Tongue (tissue), 3 donors: ENCODE measurements at places on chromosomes 16 and 17. TPM values are rescaled to one million over a fixed set of nuclear protein-coding genes. Genes with fewer than 3 reads are reported as not detected.

DNA sequence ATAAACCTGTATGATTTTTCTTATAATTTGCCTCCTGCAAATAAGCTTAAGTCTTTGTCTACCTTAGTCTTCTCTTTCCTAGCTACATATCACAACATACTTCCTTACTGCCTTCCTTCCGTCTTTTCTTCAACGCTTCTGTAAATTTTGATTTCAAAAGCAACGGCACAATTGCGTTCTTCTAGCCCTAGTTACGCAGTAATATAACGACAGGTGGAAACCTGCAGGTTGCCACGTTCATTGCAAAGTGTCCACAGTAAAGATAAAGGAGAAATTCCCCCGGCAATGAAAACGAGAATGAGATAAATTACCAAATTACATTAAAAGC, 546 bp upstream of the PSMD7 start:
- no peak for DNase-seq

- DNase-seq = no peak
These were observed 43.4 kb downstream of the SLFN5 start for GRCh38 chr17:35286120-35286781.

GRCh38 chr17:45361976-45362375, 45.2 kb upstream of the MAP3K14 start:
- DNase-seq = no peak

GRCh38 chr17:78674156-78674555, 97.0 kb upstream of the DNAH17 start:
- DNase-seq = no peak

GRCh38 chr17:49198211-49198610, 12.2 kb downstream of the GNGT2 start:
- no peak for DNase-seq

- DNase-seq = no peak
These were observed 160.6 kb downstream of the TANC2 start for GRCh38 chr17:63126607-63127006.

- DNase-seq = peak; percentile 78
These were observed 57.5 kb downstream of the WIPI1 start for GRCh38 chr17:68399638-68400403.

GRCh38 chr17:59800530-59800942, 92.2 kb downstream of the TUBD1 start:
- DNase-seq = no peak

- peak; percentile 33 for DNase-seq
These were observed 16.1 kb upstream of the ABCA5 start for GRCh38 chr17:69342896-69343644.

DNA sequence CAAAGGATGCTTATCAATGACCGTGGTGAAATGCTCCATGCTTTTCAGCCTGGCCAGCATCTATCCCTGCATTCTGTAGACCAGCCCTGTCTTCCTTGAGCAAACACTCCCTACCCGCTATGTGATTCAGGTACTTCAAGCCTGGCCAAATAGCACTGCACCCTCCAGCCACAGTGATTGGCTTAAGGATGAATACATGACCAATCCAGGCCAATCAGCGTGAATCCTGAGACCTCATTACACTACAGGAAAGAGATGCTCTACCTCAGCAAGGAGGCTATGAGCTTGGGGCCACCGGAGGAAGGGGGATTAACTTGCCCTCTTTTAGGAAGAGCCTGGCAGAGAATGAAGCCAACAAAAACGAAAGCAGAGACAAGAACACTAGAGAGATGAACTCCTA, 162.5 kb downstream of the ZNF423 start:
- DNase-seq = no peak

DNA sequence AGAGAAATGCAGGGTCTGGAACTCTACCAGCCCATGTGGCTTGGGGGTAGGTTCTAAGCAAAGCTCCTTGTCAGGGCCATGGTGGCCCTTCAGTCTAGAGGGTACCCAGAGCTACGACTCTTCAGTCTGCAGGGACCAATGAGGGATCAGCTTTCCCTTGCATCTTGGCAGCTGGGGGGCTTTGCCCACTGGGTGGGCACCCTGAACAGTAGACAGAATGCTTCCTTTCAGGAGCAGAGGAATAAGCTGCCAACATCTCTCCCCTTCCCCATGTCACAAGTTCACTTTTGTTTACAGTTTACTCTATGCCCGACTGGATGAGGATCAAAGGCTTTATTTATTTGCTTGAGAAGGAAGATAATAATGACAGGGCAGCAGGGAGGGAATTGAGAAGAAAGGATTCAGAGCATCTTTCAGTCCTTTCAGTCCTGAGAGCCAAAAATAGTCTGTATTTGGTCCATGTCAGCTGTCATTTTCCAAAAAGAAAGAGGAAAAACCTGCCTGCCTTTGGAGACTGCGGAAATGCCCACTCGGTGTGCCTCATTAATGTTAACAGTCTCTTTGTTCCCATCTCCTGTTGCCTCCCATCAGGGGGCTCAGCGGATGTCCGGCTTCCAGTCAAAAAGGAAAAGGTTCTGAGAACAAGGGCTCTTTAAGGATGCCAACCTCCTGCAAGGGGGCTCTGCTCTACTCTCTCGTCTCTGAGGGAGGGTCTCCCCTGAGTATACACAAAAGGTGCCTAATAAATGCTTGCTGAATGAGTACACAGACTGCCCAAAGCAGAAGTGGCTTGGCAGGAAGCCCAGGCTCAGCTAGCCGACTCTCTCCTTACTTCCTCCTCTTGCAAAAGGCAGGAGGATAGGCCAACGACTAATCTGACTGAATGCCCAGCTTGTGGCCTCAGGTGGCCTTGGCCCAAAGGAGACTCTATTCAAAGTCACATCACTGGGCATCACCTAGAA, 17.1 kb downstream of the TRAF4 start:
- DNase-seq = no peak

- peak; percentile 86 for DNase-seq
These were observed 316.1 kb upstream of the IRX3 start for GRCh38 chr16:54602666-54603065.

DNA sequence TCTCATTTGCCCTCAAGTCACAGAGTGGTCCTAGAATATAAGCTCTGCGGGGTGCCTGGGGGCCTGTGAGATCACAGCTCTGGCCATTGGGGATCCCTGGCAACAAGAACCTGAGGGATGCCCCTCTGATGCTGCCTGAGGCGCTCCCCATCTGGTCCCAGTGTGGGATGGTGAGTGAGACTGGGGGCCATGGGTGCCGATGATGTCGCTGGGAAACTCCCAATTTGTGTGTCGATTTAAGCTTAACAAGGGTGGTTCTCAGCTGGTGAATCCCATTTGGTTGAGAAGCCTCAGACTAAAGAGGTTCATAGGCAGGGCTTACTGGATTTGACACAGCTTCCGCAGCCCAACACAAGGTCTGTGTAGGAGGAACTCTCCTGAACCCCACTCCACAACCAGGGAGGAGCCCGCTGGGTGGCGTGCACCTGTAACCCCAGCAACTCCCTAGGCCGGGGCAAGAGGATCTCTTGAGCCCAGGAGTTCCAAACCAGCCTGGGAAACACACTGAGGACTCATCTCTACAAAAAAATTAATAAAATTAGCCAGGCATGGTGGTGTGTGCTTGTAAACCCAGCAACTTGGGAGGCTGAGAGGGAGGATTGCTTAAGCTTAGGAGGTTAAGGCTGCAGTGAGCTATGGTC, 63.7 kb upstream of the SIAH1 start:
- DNase-seq = no peak

DNA sequence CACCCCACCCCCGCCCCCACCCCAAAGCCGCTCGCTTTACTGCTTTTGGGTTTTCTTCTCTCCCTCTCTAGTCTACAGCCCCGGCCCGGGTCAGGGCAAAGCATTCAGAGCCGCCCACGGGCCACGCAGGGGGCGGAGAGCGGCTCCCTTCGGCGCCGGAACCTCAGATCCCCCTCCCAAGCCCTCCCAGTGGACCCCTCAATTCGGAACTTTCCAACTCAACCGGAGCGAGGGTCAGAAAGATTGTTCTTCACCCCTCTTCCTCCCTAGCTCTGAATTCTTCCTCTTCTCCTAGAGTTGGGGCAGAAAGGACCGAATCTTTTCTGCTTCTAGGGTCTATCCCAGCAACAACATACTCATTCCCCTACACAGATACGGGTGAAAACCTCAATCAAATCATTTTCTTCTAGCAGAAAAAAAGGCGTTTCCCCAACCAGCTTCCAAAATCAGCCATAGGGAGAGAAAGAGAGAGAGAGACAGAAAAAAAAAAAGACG, 1.0 kb downstream of the HOXB2 start:
- no peak for DNase-seq

DNA sequence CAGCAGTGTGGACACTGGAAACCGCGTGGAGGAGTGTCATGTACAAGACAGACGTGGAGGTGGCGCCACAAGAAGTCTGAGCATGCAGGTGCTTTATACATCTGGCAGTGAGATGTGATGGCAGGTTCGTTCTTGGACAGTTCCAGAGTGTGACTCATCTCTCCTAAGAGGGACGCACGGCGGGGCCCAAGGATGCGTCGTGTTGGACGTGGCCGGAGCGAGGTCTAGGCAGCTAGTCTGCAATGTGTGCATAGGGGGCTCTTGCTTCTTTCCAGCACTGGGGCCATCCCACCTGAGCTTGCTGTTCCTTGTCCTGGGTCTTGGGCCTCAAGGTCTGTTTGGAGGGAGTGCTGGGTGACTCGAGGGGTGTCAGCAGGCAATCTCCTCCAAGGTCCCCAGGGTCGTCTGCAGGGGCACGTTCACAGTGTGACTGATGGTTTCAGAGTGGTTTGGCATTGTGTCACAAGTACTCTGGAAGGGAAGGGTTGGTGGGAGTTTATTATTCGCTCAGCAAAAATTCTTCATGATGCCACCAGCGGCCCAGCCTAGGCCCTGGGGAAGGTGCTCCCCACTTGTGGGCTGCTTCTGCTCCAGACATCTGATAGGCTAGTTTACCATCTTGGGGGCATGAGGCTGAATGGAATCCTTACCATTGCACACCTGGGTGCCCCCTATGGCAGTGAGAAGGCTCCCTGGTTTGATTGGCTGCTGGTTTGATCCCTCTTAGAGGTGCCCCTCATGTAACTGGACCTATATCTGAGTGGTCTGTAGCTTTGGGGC, 22.1 kb downstream of the SPACA3 start:
- peak; percentile 43 for DNase-seq

FMNL1 gene
- 8.2 TPM for total RNA-seq

SMPD3 gene
- total RNA-seq = 2.5 TPM

NUDT16L1 gene
- 38.2 TPM for total RNA-seq

LITAFD gene
- not detected for total RNA-seq

OTOP3 gene
- 1.4 TPM for total RNA-seq

TBX21 gene
- total RNA-seq = not detected

OR2C1 gene
- total RNA-seq = 0.21 TPM

RAB11FIP3 gene
- 39.2 TPM for total RNA-seq

CA5A gene
- total RNA-seq = not detected

TP53TG3 gene
- not detected for total RNA-seq

TAC4 gene
- total RNA-seq = not detected
